ENCODE measurements at places on chromosomes 7 and 10.

- no peak for DNase-seq
These were observed 68.3 kb upstream of the DNAJB6 start for GRCh38 chr7:157268540-157268939.

GRCh38 chr7:2803755-2804154, 40.4 kb downstream of the GNA12 start:
- DNase-seq, result no peak

DNA sequence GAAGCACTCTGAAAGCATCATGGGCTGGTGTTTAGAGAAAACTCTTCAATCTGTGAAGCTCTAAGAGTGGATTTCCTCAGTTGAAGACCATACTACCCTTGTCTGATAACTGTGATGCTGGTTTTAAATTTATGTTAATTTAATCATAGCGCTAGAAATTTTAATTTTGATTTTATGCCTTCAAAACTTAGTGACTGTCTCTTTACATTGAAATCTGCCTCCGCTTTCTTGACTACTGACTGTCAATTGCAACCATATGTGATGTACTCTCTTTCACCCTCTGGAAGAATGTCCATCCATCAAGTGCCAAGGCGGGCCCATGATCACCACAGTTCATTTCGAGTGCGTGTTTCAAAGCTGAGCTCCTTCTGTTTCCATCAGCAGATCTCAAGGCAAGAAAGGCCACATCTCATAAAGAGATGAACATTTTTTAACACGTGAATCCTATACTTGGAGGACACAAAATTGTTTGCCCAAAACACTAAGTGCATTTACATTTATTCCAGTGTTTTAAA, 147.1 kb downstream of the ITGA8 start:
- no peak for DNase-seq

DNA sequence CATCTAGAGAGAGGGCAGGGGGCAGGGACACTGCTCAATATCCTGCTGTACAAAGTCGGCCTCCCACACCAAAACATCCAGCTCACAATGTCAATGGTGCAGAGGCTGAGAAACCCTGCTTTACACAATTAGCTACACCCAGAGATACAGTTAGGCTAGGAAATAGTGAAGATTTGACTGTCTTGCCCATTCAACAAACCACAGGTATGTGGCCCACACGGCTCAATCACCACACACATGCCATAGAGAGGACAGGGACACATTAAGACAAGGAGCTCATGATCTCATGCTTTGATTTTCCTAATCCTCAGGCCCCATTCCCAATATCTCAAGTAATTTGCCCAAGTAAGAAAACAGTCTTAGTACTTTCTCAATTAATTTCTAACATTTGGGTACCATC, 110.4 kb downstream of the OSBPL3 start:
- no peak for DNase-seq

DNA sequence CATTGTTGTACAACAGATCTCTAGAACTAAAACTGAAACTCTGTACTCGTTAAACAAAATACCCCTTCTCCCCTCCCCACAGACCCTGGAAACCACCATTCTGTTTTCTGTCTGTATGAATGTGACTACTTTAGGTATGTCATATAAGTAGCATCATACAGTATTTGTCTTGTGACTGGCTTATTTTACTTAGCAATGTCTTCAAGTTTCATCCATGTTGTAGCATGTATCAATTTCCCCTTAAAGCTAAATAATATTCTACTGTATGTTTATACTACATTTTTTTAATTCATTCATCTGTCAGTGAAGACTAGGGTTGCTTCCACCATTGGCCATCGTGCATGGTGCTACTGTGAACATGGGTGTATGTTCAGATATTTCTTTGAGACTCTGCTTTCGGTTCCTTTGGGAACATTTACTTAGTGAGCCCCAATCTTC, 71.2 kb upstream of the RPA3 start:
- no peak for DNase-seq

DNA sequence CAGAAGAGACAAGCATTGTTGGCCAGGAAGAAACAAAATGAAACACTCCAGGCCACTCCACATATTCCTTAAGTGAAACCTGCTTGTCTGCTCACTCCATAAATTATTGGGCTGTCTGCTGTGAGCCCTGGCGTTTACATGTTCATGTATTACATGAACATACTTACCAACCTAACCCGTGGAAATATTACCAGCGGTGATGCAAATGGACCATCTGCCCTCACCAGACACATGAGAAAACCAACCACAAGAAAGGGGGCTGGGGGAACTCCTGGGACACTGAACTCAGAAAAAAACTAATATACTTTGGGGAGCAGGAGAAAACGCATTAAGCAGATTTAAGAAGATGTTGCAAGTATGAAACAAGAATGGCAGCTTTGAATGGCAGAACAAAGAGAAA, 731.2 kb upstream of the IGFBP3 start:
- DNase-seq, result no peak

DNA sequence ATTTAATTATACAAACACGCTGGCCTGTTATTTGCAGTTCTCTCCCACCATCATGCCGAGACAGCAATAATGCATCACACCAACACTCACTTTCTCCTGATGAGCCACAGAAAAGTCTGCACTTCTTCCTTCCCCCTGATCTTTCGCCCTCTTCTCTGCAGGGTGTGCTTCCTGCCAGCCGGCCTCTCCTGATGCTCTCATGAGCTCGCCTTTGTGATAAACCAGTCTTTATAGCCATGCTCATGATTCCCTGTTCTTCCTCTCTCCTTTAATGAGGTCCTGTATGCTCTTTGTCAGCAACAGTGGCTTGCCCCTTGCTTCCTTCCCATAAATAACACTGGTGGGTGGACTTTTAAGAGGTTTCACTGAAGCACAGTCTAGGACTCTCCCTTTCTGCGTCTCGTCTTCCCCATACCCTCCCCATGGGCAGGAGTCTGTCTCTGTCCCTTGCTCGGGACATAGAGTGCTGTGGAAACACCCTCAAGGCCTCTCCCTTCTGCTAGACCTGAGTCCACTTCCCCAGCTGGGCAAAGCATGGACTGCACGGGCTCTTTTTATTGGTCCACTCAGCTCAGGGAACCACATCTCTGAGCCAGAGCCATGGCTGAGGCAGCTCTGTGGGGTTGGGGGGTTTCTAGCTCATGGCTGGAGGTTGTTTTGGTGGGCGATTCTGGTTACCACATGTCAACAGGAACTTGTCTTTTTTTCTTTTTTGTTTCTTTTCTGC, 133.9 kb downstream of the C10orf105 start:
- DNase-seq, result no peak

DNA sequence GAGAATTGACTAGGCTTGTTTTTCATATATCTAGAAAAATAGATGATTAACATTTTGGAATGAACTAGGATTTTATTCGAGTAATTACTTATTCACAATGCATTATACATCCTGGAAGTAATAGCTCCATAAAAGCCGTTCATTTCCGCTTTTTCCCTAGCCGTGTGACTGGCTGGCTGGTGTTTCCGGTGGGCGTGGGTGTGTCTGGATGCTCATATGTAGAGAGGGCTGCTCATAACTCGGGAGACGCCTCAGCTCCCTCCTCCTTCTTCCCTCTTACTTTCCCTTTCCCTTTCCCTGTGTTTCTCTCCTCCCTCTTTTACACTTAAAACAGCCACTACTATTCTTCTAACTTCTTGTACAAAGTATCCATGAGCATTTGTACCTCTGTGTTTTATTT, 187.7 kb upstream of the VSTM2A start:
- DNase-seq, result no peak

GRCh38 chr7:36082910-36083309, 70.1 kb upstream of the EEPD1 start:
- DNase-seq, result no peak

DNA sequence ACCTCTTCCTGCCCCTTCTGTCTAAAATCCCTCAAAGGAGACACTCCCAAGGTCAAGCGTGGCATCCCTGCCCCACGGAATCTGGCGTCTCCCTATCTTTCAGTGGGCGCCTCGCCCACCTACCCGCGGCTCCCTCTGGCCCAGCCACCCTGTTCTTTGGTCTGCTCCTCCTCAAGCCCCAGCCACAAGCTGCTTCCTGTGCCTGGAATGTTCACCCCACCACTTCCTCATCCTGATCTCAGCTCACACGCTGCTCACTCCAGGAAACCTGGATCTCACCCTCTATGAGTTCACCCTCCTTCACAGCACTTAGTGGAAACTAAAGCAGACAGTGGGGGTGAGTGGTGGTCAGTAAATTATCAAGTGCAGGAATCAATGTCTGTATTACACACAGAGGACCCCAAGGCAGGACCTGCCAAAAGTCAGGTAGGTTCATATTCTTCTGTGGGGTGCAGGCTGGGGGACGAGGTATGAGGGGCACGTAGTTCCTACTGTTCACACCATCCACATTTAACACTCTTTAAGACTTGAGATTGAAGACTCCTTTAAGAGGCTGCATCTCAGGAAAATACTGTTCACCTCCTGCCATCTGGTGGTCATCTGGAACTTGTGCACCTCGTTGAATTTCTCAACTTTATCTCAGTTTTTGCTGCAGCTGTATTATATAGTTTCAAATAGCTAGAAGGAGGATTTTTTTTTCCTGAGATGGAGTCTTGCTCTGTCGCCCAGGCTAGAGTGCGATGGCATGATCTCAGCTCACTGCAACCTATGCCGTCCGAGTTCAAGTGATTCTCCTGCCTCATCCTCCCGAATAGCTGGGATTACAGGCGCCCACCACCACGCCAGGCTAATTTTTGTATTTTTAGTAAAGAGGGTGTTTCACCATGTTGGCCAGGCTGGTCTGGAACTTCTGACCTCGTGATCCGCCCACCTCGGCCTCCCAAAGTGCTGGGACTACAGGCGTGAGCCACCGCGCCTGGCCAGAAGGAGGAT, 166.6 kb downstream of the ARHGAP21 start:
- no peak for DNase-seq

- DNase-seq, result no peak
These were observed 449.9 kb upstream of the ANKRD30A start for GRCh38 chr10:36675458-36675880.

DNA sequence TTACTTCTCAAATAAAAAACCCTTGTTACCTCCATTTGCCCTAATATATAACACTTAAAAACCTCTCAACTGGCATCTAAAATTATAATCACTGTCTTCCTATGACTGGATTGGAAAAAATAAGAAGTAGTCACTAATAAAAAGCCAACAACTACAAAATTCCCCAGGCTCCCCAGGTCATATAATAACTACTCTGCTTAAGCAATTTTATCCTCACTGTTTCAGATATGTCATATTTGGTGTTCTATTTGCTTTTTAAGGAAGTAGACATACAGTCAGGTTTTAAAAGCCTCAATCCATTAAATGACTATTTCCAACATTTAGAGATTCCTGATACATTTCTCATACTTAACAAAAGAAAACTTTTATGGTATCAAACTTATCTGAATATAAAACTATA, 2.4 kb downstream of the H2AZ2 start:
- DNase-seq, result no peak

GRCh38 chr10:59433720-59434428, 71.5 kb upstream of the FAM13C start:
- DNase-seq, result no peak

DNA sequence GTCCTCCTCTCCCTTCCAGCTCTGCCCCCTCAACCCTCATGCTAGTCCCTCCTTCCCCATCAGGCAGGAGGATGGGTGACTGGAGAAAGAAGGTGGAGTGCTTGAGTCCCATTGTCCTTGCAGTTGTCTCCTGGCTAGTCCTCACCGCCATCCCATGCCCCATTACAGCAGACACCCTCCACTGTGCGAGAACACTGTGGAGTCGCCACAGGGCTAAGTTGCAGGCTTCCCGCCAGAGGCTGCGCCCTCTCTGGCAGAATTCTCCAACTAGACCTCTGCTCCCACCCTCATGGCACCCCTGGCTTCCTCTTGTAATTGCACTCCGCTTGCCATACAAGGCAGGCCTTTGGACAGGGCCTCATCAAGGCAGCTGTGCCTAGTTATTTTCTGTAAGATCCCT, 3.1 kb downstream of the GIMAP2 start:
- DNase-seq, result no peak

- no peak for DNase-seq
These were observed 80.3 kb downstream of the SPDYE5 start for GRCh38 chr7:75572396-75572795.

GRCh38 chr10:88216976-88217375, 353.6 kb downstream of the PTEN start:
- no peak for DNase-seq

- DNase-seq, result peak; percentile 82
These were observed 16.5 kb downstream of the AP5Z1 start for GRCh38 chr7:4791738-4792536.

DNA sequence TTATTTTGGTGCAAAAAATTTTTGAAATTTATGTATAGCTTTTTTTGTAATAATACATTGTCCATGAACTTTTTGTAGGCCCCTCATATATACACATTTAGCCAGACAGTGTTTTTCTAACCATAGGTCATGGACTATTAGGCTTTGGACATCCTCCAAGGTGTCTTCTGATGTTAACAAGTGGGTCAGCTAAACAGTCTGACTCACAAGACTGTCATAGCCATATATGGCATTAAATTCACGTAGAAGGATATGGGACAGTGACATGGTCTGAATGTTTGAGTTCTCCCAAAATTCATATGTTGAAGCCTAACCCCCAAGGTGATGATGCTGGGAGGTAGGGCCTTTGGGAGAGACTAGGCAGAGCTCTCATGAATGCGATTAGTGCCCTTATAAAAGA, 14.0 kb upstream of the NUB1 start:
- DNase-seq, result no peak

DNA sequence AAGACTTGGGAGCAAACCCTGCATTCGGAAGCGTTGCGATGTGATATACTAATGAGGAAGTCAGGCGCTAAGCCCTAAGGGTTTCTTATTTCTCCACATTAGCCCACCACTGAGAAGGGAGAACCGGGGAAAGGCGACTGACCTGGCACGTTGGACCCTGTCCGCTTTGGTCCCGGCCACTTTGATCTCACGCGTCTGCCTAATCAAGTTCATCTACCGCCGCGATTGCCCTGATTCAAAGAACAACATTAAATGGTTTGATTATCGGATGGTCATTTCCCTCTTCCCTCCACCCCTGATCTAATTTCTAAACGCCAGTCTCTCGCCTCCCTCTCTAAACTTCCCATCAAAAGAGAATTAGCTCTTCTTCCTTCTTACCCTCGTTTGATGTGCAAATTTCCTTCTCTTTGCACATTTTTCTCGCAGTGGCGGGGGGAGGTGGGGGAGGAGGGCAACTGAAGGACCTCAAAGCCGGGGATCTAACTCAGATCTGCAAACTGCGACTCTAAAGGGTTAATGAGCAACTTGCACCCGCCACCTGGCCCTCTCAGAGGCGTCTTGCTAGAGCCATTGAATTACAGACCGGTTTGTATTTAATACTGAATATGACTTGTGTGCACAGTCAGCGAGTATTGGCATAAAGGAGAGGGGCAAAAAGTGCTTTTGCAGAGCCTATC, 687 bp upstream of the DKK1 start:
- no peak for DNase-seq

DNA sequence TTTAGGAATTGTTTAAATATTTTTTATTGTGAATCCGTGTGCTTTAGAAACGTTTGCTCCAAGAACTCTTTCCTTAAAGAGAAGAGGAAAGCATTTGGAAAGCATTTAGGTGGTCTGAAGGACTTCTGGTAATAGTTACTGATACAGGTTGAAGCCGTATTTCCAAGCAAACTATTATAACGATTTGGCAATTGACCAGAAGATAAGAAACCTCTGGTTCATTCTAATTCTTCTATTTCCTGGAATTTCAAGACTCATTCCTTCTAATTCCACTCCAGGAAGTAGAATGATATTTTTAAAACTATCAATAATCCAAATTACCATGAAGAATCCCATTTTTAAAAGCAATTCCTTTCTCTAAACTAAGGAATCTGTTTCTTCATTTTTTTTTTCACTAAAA, 158.9 kb upstream of the AGR3 start:
- no peak for DNase-seq
